ENCODE measurements at places on chromosomes 11 and 22.

DNA sequence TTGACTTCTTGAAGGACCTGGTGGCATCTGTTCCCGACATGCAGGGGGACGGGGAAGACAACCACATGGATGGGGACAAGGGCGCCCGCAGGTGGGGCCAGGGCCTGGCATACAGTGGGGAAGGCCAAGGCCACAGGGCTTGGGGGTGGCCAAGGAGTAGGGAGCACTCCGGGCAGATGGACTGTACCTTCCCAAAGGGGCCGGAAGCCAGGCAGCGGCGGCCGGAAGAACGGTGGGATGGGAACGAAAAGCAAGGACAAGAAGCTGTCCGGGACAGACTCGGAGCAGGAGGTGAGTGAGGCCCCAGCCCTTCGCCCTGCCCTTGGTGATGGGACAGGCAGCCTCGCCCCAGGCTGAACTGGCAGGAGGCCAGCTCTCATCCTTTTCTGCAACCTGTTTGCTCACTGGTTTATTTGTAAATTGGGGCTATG, 1.2 kb downstream of the DRAP1 start:
- no peak for DNase-seq

DNA sequence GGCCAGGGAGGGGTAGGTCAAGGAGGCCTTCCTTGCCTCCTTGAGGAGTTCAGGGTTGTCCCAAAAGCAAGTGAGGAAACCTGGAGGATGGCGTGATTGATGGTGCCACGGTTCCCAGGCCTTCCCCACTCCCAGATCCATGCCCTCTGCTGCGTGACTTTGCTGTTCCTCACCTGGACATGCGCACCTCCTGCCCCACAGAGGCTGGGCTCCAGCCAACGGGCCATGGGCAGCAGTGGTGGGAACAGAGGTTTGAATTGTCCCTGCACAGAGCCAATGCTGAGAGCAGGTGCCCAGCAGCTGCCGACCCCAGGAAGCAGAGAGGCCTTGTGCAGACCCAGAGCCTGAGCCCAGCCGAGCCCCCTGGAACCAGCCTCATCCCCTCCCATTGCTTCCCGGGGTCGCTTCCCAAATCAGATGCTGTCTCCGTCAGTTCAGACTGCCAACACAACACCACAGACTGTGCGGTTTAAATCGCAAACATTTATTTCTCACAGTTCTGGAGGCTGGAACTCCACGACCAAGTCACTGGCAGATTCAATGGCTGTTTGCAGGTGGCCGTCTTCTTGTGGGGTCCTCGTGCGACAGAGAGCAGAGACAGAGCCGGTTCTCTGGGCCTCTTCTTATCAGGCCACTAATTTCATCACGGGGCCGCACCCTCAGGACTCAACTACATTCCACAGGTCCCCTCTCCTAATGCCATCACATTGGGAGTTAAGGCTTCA, 6.2 kb upstream of the LINC01488 start:
- DNase-seq: no peak

DNA sequence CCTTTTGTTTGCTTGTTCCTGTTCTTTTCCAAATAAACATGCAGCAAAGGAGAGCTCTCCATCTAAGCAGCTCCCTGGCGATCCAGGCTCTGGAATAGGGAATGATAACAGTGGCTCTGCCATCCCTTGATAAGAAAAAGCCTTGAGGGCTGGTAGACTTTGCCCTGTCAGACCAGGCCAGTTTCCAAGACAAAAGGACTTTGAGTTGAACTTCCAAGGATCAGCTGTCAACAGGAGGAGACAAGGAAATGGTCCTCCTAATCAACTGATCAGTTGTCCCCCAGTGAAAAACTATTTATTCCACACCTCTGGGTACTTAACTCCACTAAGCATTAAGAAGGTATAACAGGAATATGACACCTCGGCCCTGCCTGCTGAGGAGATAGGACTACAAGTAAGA, 127.8 kb downstream of the PARVA start:
- no peak for DNase-seq

GRCh38 chr22:29308791-29309262, 2.4 kb downstream of the GAS2L1 start:
- peak; percentile 73 for DNase-seq

DNA sequence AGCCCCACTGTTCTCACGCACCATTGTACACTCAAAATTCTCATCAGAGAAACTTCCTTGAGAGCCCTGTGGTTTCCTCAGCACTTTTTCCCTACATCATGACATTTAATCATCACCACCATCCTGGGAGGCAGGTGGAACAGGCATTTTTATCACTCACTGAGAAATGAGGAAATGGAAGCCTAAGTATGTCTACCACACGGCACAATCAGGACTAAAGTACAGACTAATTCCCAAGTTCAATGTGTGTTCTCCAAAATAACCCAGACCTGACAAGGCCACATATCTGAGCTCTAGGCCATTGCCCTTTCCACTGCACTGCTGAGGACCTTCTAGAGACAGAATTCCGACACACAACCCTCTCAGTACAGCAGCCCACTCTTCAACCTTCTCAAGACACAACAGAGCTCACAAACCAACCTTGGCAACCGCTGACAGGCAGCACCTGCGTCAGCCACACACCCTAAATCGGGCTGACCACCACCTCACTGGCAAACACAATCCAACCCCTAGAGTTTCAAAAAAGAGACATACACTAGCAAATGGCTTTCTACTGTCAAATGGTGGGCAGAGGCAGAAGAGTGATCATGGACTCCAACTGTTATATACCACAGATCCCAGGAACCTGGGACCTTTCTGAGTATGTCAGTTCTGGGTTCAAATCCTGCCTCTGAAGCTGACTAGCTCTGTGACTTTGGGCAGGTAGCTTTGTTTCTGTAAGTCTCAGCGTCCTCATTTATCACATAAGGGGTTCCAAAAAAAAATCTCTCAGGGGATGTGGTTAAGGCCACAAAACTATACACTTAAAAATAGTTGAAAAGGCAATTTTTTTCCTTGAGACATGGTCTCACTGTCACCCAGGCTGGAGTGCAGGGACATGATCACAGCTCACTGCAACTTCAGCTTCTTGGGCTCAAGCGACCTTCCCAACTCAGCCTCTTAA, 16.3 kb downstream of the SMCO4 start:
- DNase-seq: no peak

DNA sequence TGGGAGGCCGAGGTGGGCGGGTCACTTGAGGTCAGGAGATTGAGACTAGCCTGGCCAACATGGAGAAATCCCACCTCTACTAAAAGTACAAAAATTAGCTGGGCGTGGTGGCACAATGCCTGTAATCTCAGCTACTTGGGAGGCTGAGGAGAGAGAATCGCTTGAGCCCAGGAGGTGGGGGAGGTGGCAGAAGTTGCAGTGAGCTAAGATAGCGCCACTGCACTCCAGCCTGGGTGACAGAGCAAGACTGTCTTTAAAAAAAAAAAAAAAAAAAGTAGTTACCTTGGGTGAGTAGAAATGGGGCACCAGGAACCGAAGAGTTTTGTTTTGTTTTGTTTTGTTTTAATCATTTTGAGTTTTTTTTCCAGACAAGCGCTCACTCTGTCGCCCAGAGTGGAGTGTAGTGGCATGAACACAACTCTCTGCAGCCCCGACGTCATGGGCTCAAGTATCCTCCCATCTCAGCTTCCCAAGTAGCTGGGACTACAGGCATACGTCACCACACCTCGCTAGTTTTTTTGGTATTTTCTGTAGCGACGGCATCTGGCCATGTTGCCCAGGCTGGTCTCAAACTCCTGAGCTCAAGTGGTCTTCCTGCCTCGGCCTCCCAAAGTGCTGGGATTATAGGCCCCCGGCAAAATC, 15.8 kb downstream of the THAP12 start:
- DNase-seq: no peak

GRCh38 chr22:49663823-49664222, 163.8 kb downstream of the BRD1 start:
- DNase-seq: no peak
